ENCODE measurements at places on chromosomes 12 and 14.

GRCh38 chr12:122368361-122369073, 54.0 kb downstream of the CLIP1 start:
- no peak for DNase-seq

DNA sequence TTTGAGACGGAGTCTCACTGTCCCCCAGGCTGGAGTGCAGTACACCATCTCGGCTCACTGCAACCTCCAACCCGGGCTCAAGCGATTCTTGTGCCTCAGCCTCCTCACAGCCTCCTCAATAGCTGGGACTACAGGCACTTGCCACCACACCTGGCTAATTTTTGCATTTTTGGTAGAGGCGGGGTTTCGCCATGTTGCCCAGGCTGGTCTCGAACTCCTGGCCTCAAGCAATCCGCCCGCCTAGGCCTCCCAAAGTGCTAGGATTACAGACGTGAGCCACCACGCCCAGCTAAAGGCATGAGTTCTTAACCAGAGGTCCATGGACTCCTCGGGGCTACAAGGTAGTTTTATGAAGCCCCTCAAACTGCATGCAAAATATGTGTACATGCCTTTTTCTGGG, 2.1 kb downstream of the SARNP start:
- DNase-seq: no peak

GRCh38 chr14:104118006-104118844, 20.2 kb upstream of the KIF26A start:
- no peak for DNase-seq

DNA sequence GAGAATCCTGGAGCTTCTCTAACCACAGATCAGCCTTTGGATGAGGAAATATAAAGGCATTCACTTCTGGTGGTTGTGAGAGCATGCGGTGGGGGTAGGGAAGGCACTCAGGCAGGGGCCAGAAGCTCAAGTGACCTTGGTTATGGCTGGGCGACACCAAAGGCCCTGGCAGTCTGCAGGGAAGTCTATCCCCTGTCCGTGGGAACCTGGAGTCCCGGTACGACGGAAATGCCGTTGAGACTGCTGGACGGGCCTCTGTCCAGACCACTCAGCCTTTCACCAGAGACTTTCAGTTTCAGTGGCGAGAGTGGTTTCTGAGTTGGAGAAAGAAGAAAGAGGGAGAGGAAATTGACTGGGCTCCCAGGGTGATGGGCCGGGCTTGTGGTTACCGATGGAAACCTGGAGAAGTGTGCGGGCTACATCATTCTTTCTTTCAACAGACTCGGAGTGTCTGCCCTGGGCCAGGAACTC, 20.9 kb downstream of the ISCA2 start:
- no peak for DNase-seq

GRCh38 chr12:8829621-8830020, 7.2 kb downstream of the A2ML1 start:
- no peak for DNase-seq

DNA sequence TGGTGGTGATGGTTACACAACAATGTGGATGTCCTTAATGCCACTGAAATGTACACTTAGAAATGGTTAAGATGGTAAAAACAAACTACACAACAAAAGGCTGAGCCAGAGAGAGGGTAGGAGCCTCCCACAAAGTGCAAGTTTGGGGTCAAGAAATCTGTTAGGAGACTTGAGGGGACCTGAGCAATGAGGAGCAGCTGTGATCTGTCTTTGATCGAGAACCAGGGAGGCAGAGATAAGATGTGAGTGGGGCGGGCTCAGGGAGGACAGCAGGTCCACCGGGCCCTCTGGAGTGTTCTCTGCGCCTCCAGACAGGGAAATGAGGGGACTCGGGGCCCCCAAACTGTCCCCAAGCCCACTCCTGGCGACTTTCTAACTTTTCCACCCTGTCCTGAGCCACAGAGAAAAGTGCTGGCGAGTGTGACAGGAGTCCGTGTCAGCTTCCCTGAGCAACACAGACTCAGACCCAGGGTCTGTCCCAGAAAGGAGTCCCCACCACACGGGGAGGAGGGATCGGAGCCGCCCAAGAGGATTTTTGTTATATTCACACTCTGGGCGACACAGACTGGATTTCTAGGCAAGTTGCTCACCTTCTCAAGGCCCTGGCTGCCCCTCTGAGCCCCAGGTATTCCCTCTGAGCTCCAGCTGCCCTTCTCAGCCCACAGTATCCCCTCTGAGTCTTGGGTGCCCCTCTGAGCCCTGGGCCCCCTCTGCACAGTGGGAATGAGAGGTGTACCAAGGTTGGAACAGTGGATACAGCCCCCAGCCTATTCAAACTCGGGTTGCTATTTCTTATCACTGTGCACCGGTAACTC, 11.5 kb upstream of the SCARB1 start:
- DNase-seq: no peak

GRCh38 chr12:67593041-67593440, 55.5 kb upstream of the DYRK2 start:
- DNase-seq: no peak

DNA sequence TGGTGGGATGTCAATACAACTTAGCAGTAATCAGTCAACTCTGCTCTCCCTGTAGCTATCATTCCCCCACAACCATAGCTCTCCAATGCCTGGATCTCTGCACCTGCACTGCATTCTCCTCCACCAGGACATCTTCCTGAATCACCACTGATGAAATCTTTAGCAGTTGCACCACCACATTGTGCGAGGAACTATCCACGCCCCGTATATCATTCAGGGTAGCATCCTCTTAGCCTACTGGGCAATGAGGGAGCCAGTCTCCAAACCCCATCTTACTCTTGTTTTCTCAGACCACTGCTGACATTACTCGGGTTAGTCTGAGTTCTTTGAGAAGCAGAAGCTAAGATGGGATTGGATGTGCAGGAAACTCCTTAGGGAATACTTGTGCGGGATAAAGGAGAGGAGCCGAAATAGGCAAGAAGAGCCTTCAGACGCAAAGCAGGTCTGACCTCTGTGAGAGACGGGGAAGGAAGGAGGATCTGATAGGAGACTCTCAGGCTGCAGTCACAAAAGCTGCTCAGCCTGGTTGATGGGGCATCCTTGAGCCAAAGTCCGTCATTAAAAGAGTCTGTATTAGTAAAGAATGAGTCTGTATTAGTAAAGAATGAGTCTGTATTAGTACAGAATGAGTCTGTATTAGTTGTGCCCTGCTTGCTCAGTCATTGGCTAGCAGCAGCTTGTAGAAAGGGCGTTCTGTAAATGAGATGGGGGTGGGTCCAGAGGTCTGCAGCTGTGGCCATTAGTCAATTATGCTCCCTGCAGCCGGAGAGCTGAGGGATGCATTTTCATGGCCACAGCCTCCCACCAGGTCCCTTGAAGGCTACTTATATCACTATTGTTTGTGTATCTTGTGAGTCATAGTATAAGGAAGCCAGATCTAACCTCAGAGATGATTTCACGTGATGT, 49.6 kb upstream of the RASSF3 start:
- DNase-seq: no peak

- no peak for DNase-seq
Measured at GRCh38 chr14:81946834-81947798, 413.5 kb upstream of the SEL1L start.

DNA sequence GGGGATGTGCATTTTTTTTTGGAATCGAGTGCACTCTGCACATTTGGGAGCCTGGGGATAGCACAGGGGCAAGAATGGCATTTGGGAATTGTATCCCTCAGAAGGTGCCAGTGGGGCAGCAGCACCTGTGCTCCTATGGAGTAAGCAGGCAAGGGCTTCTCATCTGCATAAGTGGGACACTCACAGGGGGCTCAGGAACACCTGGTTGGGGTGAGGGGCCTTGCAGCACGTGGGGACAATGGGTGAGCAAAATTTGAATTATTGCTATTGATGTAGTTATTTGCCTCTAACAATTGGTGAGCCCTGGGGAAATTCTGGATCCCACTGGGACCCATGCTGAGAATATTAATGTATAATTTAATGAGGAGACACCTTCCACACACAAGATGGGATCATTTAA, 274.2 kb downstream of the TTC6 start:
- no peak for DNase-seq

DNA sequence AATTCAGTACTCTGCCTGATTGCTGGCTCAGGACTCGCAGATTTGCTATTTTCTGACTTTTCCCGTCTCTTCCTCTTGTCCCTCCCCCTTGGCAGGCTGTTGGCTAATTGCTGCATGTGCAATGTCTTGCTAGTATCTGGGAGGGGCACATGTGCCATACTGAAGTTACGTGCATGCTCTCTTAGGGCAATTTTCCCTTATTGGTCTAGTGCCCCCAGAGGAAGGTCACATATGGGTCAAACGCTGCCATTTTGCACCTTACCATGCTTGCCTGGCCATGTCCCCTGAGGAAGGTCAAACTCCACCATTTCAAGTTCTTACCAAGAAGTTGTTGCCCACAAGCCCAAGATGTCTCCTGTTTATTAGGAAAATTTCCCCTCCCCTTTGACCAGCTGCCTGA, 13.9 kb upstream of the ERC1 start:
- no peak for DNase-seq

- no peak for DNase-seq
Measured at GRCh38 chr12:18805516-18806248, 67.8 kb downstream of the CAPZA3 start.

GRCh38 chr14:69355607-69356281, 42.4 kb downstream of the ERH start:
- no peak for DNase-seq

DNA sequence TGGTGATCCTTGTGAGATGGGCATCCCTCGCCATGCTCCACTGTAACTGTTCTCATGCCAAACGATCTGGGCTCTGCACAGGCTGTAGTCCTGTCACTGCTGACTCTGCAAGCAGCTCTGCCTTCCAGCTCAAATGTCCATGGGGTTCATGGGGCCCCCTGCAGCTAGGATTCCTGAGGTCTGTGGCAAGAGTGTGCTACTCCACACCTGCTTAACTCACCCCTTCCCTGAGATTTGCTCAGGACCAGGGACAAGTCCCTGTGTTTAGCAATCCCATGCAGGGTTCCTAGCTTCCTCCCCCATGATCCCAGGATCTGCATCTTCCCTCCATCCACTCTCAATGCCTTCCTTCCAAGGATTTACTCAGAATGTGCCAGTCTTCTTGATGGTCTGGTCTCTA, 241.0 kb downstream of the ASCL1 start:
- DNase-seq: no peak

GRCh38 chr12:89671469-89671868, 37.2 kb downstream of the ATP2B1 start:
- DNase-seq: no peak

DNA sequence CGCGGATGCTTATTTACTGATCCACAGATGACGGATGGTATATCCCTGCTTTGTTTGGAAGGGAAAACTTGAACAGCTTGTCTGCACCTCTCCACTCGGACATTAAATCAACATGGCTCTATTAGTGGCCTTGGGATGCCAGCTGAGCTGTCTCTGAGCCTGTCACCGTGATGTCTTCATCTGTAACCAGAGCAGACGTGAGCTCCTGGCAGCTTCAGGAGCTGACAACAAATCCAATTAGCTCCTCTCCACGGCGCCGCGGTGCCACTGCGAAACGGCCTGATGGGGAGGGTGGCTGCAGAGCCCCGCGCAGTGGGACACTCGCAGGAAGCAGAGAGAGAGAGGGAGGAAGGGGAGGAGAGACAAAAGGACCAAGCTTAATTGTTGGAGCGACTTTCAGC, 112.3 kb downstream of the PAPOLA start:
- no peak for DNase-seq

DNA sequence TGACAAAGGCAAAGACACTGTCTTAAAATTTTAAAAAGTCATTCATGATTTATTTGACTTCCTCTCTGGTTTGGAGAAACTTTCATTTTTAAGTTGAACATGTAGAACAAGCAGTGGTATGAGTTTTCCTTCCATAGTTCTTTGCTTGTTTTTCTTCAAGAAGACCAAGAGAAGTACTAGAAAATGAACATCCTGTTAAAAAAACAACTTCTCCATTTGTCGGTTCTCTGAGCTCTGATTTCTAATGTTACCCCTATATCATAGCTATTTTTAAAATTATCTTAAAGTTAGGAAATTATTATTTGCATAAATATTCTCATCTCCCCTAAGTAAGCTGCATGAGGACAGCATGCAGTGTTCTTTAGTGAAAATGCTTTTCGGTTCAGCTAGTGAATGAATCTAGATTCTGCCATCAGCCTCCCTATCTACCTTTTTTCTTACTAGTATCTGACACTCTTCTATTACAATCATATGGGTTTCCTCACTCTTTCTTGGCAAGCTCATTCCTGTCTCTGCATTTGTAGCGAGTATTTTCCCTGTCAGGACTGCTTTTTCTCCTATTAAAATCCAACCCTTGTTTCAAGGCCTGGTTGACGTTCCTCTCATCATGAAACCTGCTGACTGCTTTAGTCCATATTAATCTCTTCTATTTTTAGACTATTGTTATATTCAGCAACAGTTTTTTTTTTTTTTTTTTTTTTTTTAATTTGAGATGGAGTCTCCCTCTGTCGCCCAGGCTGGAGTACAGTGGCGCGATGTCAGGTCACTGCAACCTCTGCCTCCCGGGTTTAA, 15.8 kb downstream of the DIP2B start:
- DNase-seq: no peak

DNA sequence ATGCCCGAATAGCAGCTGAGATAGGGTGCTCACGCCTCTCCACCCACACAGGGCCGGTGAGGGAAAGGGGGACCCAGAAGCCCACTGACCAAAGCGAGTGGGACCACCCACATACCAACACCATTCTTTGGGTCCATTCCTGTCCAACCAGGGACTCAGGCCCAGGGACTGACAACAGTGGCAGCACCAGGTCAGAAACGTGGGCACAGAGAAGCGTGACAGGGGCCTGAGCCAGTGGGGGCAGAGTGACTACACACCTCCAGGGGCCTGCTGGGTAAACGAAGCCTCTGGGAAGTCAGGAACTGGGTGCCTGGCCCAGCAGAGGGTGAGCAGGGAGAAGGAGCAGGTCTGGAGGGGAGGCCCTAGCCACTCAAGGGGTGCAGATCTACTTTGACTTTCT, 13.7 kb downstream of the SPRYD3 start:
- DNase-seq: no peak

DNA sequence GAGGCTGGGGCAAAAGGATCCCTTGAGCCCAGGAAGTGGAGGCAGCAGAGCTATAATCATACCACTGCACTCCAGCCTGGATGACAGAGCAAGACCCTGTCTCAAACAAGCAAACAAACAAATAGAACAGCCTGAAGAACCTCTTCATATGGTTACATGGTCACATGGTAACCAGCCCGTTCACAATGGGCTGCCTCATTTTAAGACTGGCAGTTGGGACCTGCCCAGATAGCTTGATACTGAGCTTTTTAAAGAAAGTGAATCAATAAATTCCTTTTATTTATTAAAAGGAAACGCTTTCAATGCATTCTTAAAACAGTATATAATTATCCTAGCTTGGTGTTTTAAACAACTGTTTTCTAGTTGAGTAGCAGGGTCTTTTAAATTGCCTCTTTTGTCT, 10.5 kb downstream of the MLXIP start:
- no peak for DNase-seq

GRCh38 chr12:52238916-52239646, 6.0 kb downstream of the KRT7 start:
- no peak for DNase-seq

GRCh38 chr14:81157431-81157830, 63.3 kb downstream of the GTF2A1 start:
- DNase-seq: no peak

GRCh38 chr14:80304125-80304766, 92.9 kb upstream of the DIO2 start:
- no peak for DNase-seq

- DNase-seq: no peak
Measured at GRCh38 chr12:31989571-31990362, 30.6 kb downstream of the RESF1 start.

- no peak for DNase-seq
Measured at GRCh38 chr12:108907839-108908351, 28.0 kb downstream of the DAO start.

All from cortex of kidney (tissue), 1 donor.